Activated T-helper 17 cell treated with anti-CD3 and anti-CD28 coated beads, Interleukin-2, amount 50 U/mL, for 72 hours (primary cell): ENCODE measurements at places on chromosomes 6 and 20. TPM values are rescaled to one million over a fixed set of nuclear protein-coding genes. Genes with fewer than 3 reads are reported as not detected.

CCN2 gene
- not detected for total RNA-seq

KHDC1L gene
- not detected for total RNA-seq

CFAP61 gene
- total RNA-seq, result not detected

DNA sequence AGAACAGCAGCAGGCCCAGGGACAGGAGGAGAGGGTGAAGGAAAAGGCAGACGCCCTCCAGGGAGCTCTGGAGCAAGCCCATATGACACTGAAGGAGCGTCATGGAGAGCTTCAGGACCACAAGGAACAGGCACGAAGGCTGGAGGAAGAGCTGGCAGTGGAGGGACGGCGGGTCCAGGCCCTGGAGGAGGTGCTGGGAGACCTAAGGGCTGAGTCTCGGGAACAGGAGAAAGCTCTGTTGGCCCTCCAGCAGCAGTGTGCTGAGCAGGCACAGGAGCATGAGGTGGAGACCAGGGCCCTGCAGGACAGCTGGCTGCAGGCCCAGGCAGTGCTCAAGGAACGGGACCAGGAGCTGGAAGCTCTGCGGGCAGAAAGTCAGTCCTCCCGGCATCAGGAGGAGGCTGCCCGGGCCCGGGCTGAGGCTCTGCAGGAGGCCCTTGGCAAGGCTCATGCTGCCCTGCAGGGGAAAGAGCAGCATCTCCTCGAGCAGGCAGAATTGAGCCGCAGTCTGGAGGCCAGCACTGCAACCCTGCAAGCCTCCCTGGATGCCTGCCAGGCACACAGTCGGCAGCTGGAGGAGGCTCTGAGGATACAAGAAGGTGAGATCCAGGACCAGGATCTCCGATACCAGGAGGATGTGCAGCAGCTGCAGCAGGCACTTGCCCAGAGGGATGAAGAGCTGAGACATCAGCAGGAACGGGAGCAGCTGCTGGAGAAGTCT, 25.5 kb downstream of the C20orf173 start:
- no peak for ATAC-seq
- no peaks in the 10 kb centered on the region for H3K27me3 ChIP-seq
- H3K4me1 ChIP-seq, result peaks cover 31% of the 10 kb centered on the region
- H3K27ac ChIP-seq, result no peak overlapping the region
- H3K4me3 ChIP-seq, result no peak overlapping the region

DNA sequence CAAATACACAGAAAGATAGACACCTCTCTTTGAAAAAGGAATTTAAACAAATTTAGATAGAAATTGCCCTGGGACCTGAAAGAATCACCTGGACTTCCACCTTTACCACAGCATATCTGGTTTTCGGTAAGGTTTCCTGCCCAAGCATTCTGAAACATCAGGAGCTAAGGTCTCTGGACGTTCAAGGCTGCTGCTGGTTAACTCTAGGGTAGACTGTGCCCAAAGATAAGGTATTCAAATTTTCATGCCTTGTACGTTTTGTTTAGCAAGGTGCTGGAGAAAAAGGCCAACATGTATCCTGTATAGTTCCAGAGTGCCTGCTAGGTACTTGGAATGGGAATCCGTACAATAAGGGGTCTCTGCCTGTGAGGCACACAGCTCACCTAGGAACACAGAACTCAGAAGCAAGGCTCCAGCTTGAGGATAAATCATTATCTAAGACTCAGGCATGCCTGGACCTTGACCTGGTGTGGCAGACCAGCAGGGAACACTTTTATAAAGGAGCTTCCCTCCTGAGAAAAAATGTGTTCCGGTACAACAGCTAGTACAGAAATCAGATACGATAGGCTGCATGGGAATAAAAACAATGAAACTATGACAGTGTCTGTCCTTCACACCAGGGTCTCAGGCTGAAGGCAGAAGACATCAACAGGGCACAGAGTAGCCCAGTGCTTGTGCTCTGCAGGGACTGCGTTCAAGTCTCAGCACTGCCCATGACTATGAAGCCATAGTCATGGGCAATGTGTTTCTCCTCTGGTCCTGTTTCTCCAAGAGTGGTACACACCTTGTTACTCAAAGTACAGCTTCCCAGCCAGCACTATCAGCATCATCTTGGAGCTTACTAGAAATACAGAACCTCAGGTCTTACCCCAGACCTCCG, 70.4 kb downstream of the METTL24 start:
- no peaks in the 10 kb centered on the region for H3K36me3 ChIP-seq
- H3K4me1 ChIP-seq, result no peaks in the 10 kb centered on the region
- no peak for ATAC-seq
- H3K4me3 ChIP-seq, result no peak overlapping the region
- no peak overlapping the region for H3K27ac ChIP-seq
- H3K27me3 ChIP-seq, result peaks cover 27% of the 10 kb centered on the region

GRCh38 chr6:93218096-93218495, 201.3 kb downstream of the EPHA7 start:
- no peaks in the 10 kb centered on the region for H3K27me3 ChIP-seq
- no peaks in the 10 kb centered on the region for H3K36me3 ChIP-seq
- H3K27ac ChIP-seq, result no peak overlapping the region
- ATAC-seq, result no peak

DNA sequence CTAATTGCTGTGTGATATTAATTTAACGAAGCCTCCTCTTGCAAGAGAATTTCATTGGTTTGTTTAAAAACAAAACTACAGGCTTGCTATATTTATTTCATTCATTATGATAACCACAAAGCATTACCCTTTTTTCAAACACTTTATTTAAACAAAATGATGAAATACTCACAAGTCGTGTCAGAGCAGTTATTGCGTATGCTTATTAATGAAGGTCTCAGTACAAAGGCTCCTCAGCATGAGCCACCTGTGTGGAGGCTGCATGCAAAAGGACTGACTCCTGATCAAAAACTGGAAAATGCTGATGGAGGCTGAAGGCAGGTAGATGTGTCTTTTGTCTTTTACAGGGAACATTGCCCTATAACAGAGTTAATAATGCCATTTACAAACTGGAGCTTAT, 130.5 kb downstream of the CRYBG1 start:
- peaks cover 10% of the 10 kb centered on the region for H3K27me3 ChIP-seq
- H3K4me3 ChIP-seq, result no peak overlapping the region
- no peak overlapping the region for H3K27ac ChIP-seq
- peaks cover 11% of the 10 kb centered on the region for H3K4me1 ChIP-seq
- H3K36me3 ChIP-seq, result no peaks in the 10 kb centered on the region
- no peak for ATAC-seq

DNA sequence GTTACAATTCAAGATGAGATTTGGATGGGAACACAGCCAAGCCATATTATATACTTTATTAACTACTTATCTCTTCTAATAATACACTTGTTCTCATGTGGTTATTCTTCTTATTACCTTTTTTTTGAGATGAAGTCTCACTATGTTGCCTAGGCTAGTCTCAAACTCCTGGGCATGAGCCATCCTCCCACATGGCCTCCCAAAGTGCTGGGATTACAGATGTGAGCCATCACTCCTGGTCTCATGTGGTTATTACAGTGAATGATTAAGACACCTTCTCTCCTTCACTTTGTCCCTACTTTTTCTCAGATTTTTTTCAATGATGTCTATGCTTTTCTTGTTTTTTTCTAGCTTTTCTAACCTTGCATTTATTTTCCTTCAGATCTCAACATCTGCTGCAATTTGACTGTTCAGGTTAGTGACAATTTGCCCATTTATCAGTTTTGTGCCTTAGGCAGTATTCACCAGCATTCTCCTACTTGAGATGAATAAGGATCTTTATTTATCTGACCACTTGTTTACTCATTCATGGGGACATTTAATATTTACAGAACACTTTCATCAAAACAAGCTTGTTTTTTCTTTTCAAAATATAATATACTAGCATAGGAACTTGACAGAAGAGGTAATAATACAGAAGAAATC, 105.7 kb downstream of the SLC16A10 start:
- no peak for ATAC-seq
- H3K36me3 ChIP-seq, result no peaks in the 10 kb centered on the region
- H3K27me3 ChIP-seq, result no peaks in the 10 kb centered on the region

- no peaks in the 10 kb centered on the region for H3K27me3 ChIP-seq
- H3K4me1 ChIP-seq, result peaks cover 20% of the 10 kb centered on the region
- H3K4me3 ChIP-seq, result peak overlapping the region; percentile 88
- peak; percentile 2 for ATAC-seq
- peak overlapping the region; percentile 71 for H3K27ac ChIP-seq
Measured at GRCh38 chr6:18259675-18260447, 4.5 kb downstream of the DEK start.

C20orf144 gene
- total RNA-seq, result 0.41 TPM

DNA sequence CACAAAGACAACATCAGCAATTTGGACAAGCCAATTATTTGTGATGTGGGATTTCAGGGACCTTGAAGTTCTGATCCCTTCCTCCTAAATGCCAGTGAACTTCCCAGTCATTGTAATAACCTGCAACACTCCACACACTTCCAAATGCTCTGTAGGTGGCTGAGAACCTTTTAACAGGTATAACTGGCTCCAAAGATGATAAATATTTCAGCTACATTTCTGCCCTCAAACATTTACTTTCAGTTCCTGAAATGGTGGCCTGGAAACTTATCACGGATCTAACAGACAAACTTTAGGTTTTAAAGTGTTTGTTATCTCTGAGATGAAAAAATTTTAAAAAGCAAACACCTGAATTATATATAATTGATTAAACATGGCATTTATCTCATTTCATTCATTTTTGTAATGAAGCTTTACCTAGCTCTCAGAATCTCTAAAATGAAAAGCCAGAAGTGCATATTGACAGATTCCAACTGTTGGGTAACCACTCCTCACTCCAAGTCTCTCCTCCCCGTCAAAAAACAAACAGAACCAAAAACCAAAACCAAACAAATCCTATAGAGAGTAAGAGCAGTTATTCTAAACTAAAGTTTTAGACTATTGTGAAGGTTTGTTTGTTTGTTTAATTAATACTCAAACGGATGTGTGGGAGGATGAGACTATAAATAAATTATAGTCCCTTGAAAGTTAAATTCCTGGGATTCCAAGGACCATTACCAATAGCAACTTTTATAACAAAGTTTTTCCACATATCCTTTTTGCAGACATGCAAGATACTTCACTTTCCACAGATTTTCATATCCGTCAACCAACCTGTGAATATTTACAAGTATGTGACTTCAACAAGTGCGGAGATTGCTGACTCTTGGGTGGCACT, 12.4 kb upstream of the KIAA0408 start:
- H3K27ac ChIP-seq, result no peak overlapping the region
- ATAC-seq, result no peak
- peaks cover 52% of the 10 kb centered on the region for H3K36me3 ChIP-seq
- H3K4me3 ChIP-seq, result no peak overlapping the region
- H3K27me3 ChIP-seq, result no peaks in the 10 kb centered on the region

GSTA3 gene
- not detected for total RNA-seq

GRCh38 chr6:31575335-31575901, at the start of gene TNF:
TSS of gene TNF (plus strand) at chr6:31575565. CDS start at chr6:31575742, 177 bp downstream.
- H3K4me3 ChIP-seq, result peak within 1 kb of the TSS; percentile 100
- no peaks in the 10 kb centered on the region for H3K27me3 ChIP-seq
- peaks cover 42% of the 10 kb centered on the region for H3K4me1 ChIP-seq
- peak; percentile 29 for ATAC-seq

DNA sequence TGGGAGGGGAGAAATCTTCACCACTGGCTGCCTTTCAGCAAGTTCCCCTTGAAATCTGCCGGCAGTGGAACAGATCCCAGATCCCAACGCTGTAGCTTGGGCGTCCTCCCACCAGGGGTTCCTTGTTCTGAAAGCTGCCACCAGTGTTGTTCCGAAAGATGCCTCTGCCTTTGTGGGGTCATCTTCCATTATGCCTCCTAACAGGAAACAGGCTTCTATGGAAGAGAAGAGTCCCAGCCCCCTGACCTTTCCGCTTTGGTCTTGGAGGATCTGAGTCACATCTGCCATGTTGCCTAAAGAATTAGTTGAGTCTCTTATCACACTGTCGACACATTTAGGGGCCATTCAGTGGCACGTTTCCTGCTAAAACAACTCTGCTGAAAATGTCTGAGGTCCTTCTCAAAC, 57.5 kb upstream of the NFATC2 start:
- peaks cover 17% of the 10 kb centered on the region for H3K4me1 ChIP-seq
- ATAC-seq, result no peak
- H3K27ac ChIP-seq, result no peak overlapping the region
- H3K4me3 ChIP-seq, result no peak overlapping the region
- H3K36me3 ChIP-seq, result no peaks in the 10 kb centered on the region
- H3K27me3 ChIP-seq, result peaks cover 20% of the 10 kb centered on the region

GRCh38 chr20:41364236-41364855, 2.3 kb downstream of the EMILIN3 start:
- no peak overlapping the region for H3K4me3 ChIP-seq
- ATAC-seq, result no peak
- H3K4me1 ChIP-seq, result no peaks in the 10 kb centered on the region
- peaks cover 30% of the 10 kb centered on the region for H3K27me3 ChIP-seq
- no peak overlapping the region for H3K27ac ChIP-seq

DNA sequence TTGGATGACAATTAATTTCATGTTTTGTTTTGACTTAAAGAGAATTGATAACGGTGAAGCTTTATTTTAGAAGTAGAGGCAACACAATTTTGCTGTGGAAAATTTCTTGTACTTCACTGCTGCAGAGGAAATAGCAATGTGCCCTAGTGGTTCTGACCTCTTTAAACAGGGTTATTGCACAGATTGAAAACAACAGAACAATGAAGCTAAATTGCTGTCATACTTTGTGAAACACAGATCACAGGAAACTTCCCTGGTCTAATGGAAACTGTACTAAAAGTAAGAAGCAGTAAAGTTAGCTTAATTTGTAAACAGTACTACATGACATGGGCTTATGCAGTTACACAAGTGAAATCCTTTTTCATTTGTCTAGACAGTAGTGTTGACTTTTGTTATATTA, 31.3 kb downstream of the OR2A4 start:
- no peak overlapping the region for H3K27ac ChIP-seq
- H3K27me3 ChIP-seq, result no peaks in the 10 kb centered on the region
- no peak for ATAC-seq
- no peaks in the 10 kb centered on the region for H3K4me1 ChIP-seq

- ATAC-seq, result no peak
- H3K36me3 ChIP-seq, result no peaks in the 10 kb centered on the region
- H3K27me3 ChIP-seq, result no peaks in the 10 kb centered on the region
- no peak overlapping the region for H3K4me3 ChIP-seq
- H3K27ac ChIP-seq, result no peak overlapping the region
- H3K4me1 ChIP-seq, result no peaks in the 10 kb centered on the region
Measured at GRCh38 chr6:15675536-15676220, 12.8 kb upstream of the DTNBP1 start.

BMP5 gene
- not detected for total RNA-seq

GRCh38 chr20:50260479-50261221, 70.0 kb downstream of the CEBPB start:
- no peak overlapping the region for H3K4me3 ChIP-seq
- no peaks in the 10 kb centered on the region for H3K36me3 ChIP-seq
- H3K27me3 ChIP-seq, result no peaks in the 10 kb centered on the region

ATP6V1G2 gene
- total RNA-seq, result 2.4 TPM

DNA sequence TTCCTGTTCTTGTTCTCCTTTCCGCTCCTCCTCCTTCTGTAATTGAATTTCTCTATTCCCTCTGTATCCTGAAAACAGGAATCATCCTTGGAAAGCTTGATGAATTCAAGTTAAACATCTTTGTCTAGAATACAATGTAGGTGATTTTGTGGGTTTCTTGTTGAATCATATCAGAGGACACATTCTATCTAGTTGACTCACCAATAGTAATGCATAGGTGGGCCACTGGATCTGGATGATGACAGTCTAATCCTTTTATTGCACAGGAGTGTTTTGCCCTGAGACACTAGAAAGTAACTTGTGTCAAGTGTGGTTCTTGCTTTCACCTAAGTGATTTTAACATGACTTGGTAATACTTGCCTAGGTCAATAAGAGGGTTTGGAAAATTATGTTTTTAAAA, 164.3 kb downstream of the RFPL4B start:
- no peak for ATAC-seq
- H3K4me1 ChIP-seq, result no peaks in the 10 kb centered on the region
- no peaks in the 10 kb centered on the region for H3K36me3 ChIP-seq
- no peak overlapping the region for H3K27ac ChIP-seq
- no peak overlapping the region for H3K4me3 ChIP-seq
- peaks cover 13% of the 10 kb centered on the region for H3K27me3 ChIP-seq
